Activated naive CD8-positive, alpha-beta T cell treated with anti-CD3 and anti-CD28 coated beads, Interleukin-2, amount 10 ng/mL, durations not matched to agents 7 days and 5 days (primary cell): ENCODE measurements at places on chromosomes 12 and 14. TPM values are rescaled to one million over a fixed set of nuclear protein-coding genes. Genes with fewer than 3 reads are reported as not detected.

The NID2 gene
- total RNA-seq: 0.36 TPM

The SMIM41 gene
- total RNA-seq: not detected

The CCDC91 gene
- total RNA-seq: 33.9 TPM

The KRT83 gene
- not detected for total RNA-seq

The NUDT4 gene
- 62.0 TPM for total RNA-seq

The POMT2 gene
- total RNA-seq: 9.3 TPM

The HOXC12 gene
- total RNA-seq: not detected

The PIK3C2G gene
- total RNA-seq: not detected

The PTCSC3 gene
- total RNA-seq: not detected

The KIF26A gene
- 0.17 TPM for total RNA-seq

The KLRD1 gene
- 30.6 TPM for total RNA-seq

The CLECL1 gene
- 1.0 TPM for total RNA-seq

The OTOGL gene
- not detected for total RNA-seq

The FAR2 gene
- 14.5 TPM for total RNA-seq

The ACOT6 gene
- not detected for total RNA-seq

The CEBPE gene
- total RNA-seq: 1.8 TPM

The ABCD2 gene
- 30.8 TPM for total RNA-seq

The MYBPC1 gene
- not detected for total RNA-seq

The DTX3 gene
- total RNA-seq: 32.8 TPM

The SLC25A21 gene
- total RNA-seq: not detected

The ENTPD5 gene
- total RNA-seq: 14.4 TPM

The SLC38A4 gene
- total RNA-seq: not detected

The LTB4R gene
- total RNA-seq: 27.0 TPM

The SLC7A8 gene
- total RNA-seq: 1.8 TPM

The LRRC43 gene
- total RNA-seq: not detected

The ACTN1 gene
- total RNA-seq: 71.5 TPM

The TAOK3 gene
- total RNA-seq: 60.2 TPM

The EPYC gene
- total RNA-seq: not detected

The BDKRB1 gene
- not detected for total RNA-seq

The RFX4 gene
- not detected for total RNA-seq

The NOVA1 gene
- total RNA-seq: 0.40 TPM

The SYT10 gene
- total RNA-seq: not detected

The POTEG gene
- not detected for total RNA-seq

The KCNH3 gene
- 5.8 TPM for total RNA-seq

The EFS gene
- total RNA-seq: not detected

The TUNAR gene
- total RNA-seq: not detected

The DPF3 gene
- 3.8 TPM for total RNA-seq

The KERA gene
- total RNA-seq: not detected

The KRT75 gene
- not detected for total RNA-seq

The SLC2A14 gene
- not detected for total RNA-seq

The OTX2 gene
- not detected for total RNA-seq

The CFAP73 gene
- total RNA-seq: 0.55 TPM

The AKAP6 gene
- 1.00 TPM for total RNA-seq

The SENP1 gene
- total RNA-seq: 43.4 TPM

The SPIC gene
- total RNA-seq: not detected

The PSME1 gene
- total RNA-seq: 430 TPM

The BHLHE41 gene
- total RNA-seq: not detected

The YY1 gene
- 86.4 TPM for total RNA-seq

The ZDHHC22 gene
- not detected for total RNA-seq

The SLC39A9 gene
- total RNA-seq: 39.8 TPM

The PROX2 gene
- total RNA-seq: 0.69 TPM

The ADAMTS20 gene
- not detected for total RNA-seq

The RNF31 gene
- 153 TPM for total RNA-seq

The GARIN6 gene
- total RNA-seq: not detected

The SLC5A8 gene
- not detected for total RNA-seq

The LRRIQ1 gene
- not detected for total RNA-seq

The FAM222A gene
- total RNA-seq: 0.96 TPM
